ENCODE measurements at places on chromosomes 7 and 10.

GRCh38 chr7:84261509-84261908 lies 66.9 kb upstream of the SEMA3A start:
- no peak for DNase-seq

- DNase-seq: no peak
These were observed 53.4 kb upstream of the CYP2C8 start for GRCh38 chr10:95122736-95123135.

DNA sequence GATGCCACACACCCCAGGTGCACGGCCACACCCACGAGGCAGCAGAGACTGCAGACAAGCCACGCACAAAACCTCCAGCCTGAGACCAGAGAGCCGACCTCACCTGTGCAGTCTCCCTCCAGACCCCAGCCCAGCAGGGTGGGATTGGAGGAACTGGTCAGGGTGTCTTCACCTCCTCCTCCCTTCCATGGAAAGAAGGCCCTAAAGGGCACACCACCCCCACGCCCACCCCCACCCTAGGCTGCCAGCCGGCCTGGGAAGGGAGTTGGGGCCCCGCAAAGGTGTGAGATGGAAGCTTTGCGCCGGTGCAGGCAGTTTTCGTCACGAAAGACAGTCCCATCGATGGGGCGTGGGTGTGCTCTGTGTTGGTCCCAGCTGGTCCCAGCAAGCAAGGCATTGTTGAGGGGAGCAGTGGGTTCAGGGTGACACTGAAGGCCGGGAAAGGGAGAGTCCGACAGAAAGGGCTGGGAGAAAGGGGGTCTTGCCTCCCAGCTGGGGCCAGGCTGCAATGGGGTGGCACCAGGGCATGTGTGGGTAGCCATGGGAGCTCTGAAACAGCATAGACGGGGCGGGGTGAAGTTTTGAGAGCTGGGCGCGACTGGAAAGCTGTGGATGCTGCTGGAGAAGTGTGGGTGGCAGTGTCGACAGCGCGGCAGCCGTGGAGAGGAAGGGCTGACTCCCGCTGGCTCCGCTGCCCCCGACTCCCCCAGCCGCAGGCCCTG lies 349.2 kb downstream of the GLRX3 start:
- DNase-seq: no peak

- no peak for DNase-seq
These were observed 32.4 kb upstream of the COL1A2 start for GRCh38 chr7:94362276-94362675.

GRCh38 chr10:129759214-129760002 lies 204.7 kb downstream of the EBF3 start:
- DNase-seq: no peak

GRCh38 chr7:4849390-4849789 lies 12.4 kb downstream of the PAPOLB start:
- no peak for DNase-seq

GRCh38 chr10:114278140-114278883 lies 39.3 kb downstream of the VWA2 start:
- DNase-seq: no peak

DNA sequence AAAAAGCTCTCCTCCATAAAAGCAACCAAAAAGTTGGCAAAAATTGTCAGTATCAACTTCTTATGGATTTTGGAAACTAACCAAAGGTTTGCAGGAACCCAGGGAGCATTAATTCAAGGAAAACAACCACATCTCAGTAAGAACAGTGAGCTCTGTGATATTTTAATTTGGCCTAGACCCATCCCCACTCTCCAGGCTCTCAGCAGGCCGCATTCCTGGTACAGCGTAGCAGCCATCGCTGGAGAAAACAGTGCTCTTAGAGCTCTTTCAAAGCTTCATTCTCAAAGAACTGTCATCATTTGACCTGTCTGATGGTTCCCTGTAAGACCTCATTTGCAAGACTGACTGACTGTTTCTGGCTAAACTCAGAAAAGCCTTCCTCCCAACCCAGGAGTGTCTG lies 81.9 kb downstream of the NUDCD3 start:
- peak; percentile 67 for DNase-seq

DNA sequence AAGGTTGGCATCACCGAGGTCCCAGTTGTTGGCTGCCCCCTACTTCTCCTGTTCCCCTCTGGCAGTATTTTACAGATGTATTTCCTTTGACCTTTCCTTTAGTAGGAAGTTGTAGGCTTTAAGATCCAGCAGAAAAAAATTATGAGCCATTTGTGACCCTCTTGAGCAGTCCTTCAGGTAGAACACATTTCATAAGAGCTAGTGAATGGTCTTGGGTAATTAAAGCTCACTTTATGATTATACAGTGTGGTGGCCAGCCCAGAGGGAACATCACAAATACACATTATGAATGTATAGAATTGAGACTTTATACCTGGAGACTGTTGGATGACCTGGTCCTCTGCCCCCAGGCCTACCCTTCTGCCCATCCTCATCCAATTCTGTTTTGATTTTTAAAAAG lies 57.0 kb downstream of the KAT6B start:
- no peak for DNase-seq

DNA sequence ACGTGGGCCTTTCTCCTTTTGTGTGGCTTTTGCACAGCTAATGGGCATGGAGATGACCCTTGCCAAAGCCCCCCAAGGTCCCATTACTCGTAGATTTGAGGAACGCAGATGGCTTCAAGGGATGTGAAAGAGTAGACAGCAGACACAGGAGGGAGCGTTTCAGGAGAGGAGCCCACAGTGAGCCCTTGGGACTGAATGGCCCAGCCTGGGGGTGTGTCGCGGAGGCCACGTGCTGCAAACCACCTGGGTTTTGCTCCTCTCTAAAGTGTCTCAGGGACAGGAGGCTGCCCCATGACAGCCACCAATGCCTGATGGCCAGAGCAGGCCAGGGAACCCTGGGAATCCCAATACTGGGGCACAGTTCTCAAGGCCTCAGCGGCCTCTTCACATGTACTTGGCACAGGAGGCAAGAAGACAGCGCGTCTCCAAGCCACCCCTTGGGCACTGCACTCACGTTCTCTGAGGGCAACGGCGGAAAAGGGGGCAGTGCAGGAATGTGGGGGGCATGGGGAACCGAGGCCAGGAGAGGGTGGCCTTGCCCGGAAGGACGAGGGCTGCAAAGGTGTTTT lies 185.2 kb downstream of the WDR37 start:
- DNase-seq: no peak

GRCh38 chr7:17598305-17598704 lies 299.9 kb downstream of the AHR start:
- no peak for DNase-seq

Data from astrocyte of the hippocampus (primary cell).